ENCODE measurements at places on chromosomes 3 and 15. TPM values are rescaled to one million over a fixed set of nuclear protein-coding genes. Genes with fewer than 3 reads are reported as not detected.

Gene DNAH1
- total RNA-seq = 13.9 TPM

- no peak overlapping the region for H3K27ac ChIP-seq
- DNase-seq = no peak
- no peaks in the 10 kb centered on the region for H3K4me1 ChIP-seq
- H3K4me3 ChIP-seq = no peak overlapping the region
- H3K27me3 ChIP-seq = peaks cover 27% of the 10 kb centered on the region
Observed at GRCh38 chr15:69367236-69367635, 46.9 kb upstream of the KIF23 start.

Gene SLC51B
- not detected for total RNA-seq

GRCh38 chr3:12725436-12725835, 33.6 kb downstream of the TMEM40 start:
- H3K4me3 ChIP-seq = no peak overlapping the region
- no peak for DNase-seq
- peaks cover 5% of the 10 kb centered on the region for H3K4me1 ChIP-seq
- H3K36me3 ChIP-seq = no peaks in the 10 kb centered on the region
- peaks cover 4% of the 10 kb centered on the region for H3K27me3 ChIP-seq

DNA sequence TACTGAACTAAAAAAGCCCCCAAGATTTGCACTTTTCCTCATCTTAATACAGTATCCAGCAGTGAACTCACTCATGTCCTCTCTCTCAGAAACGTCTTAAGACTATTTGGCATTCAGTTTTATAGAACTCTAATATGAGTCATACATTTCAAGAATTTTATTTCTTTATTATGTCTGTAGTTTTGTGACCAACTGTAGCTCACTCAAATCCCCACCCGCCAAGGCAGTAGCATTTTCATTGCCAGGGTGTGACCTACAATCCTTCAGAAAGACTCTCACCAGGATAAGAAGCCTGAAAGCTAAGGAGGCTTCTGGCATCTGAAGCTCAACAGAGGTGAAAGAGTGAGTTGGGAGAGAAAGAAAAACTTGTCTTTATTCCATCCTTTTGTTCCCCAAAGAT, 537.1 kb downstream of the RSL24D1 start:
- DNase-seq = no peak
- H3K4me3 ChIP-seq = no peak overlapping the region
- H3K27me3 ChIP-seq = no peaks in the 10 kb centered on the region
- H3K4me1 ChIP-seq = no peaks in the 10 kb centered on the region
- no peak overlapping the region for H3K27ac ChIP-seq

Gene TIMP4
- not detected for total RNA-seq

- H3K27me3 ChIP-seq = no peaks in the 10 kb centered on the region
- H3K4me3 ChIP-seq = peak overlapping the region; percentile 4
- H3K4me1 ChIP-seq = peaks cover 29% of the 10 kb centered on the region
- H3K27ac ChIP-seq = peak overlapping the region; percentile 71
- H3K36me3 ChIP-seq = peaks cover 23% of the 10 kb centered on the region
Observed at GRCh38 chr15:73142802-73143762, 90.8 kb downstream of the NEO1 start.

Gene FSIP1
- total RNA-seq = 0.56 TPM

GRCh38 chr15:31372635-31373091, 46.0 kb downstream of the KLF13 start:
- no peak for DNase-seq
- no peaks in the 10 kb centered on the region for H3K27me3 ChIP-seq
- peaks cover 49% of the 10 kb centered on the region for H3K36me3 ChIP-seq
- H3K27ac ChIP-seq = peak overlapping the region; percentile 15
- peaks cover 57% of the 10 kb centered on the region for H3K4me1 ChIP-seq

DNA sequence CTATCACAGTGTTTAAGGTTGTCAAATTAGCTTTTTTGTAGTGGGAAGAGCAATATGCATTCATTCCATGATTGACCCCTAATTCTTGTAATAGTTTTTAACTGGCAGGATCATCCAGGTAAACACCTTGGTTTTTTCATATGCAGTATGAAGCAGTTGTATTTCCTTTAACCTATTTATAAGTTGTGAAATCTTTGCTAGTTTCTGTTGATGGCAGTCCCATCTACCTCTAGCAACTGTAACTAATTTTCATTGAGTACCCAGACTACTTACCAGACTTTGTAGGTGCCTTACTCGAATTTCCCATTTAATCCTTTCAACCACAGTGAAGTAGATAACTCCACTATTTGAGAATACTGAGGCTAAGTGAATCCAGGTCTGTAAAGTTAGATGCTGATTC, 6.1 kb downstream of the FXR1 start:
- no peak overlapping the region for H3K27ac ChIP-seq
- H3K4me1 ChIP-seq = peaks cover 49% of the 10 kb centered on the region
- no peak for DNase-seq
- no peak overlapping the region for H3K4me3 ChIP-seq
- H3K36me3 ChIP-seq = peaks cover 43% of the 10 kb centered on the region
- H3K27me3 ChIP-seq = no peaks in the 10 kb centered on the region

GRCh38 chr3:35322070-35322469, 317.3 kb upstream of the ARPP21 start:
- no peaks in the 10 kb centered on the region for H3K36me3 ChIP-seq
- H3K4me1 ChIP-seq = no peaks in the 10 kb centered on the region
- DNase-seq = no peak
- H3K27ac ChIP-seq = no peak overlapping the region
- no peaks in the 10 kb centered on the region for H3K27me3 ChIP-seq
- H3K4me3 ChIP-seq = no peak overlapping the region

Gene CDCP1
- total RNA-seq = 7.0 TPM

Gene PARP15
- total RNA-seq = 36.1 TPM

GRCh38 chr15:79535536-79535935, 103.4 kb downstream of the MINAR1 start:
- H3K36me3 ChIP-seq = no peaks in the 10 kb centered on the region
- H3K4me1 ChIP-seq = no peaks in the 10 kb centered on the region
- peaks cover 12% of the 10 kb centered on the region for H3K27me3 ChIP-seq
- H3K27ac ChIP-seq = no peak overlapping the region
- DNase-seq = no peak
